WTC11 (cell line): ENCODE measurements at places on chromosomes 1 and 21. TPM values are rescaled to one million over a fixed set of nuclear protein-coding genes. Genes with fewer than 3 reads are reported as not detected.

The CFHR2 gene
- total RNA-seq, result 0.37 TPM in 1 of 3 replicates, not detected in the others

The TRIM45 gene
- total RNA-seq, result 11.8 to 17.7 TPM (median 15.7 TPM) in 3 replicates

The CR1L gene
- 12.5 to 16.5 TPM (median 13.7 TPM) in 3 replicates for total RNA-seq

DNA sequence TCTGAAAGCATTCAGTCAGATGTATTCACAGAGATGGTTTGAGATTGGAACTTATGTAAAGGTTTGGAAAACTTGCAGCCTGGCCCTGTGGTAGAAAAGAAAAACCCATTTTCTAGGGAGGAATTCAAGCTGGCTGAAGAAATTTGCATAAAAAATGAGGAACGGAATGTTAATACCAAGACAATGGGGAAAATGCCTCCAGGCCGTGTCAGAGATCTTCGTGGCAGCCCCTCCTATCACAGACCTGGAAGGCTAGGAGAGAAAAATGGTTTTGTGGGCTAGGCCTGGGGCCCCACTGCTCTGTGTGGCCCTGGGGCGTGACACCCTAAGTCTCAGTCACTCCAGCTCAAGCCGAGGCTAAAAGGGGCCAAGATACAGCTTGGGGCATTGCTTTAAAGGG is 26.7 kb downstream of the NME7 start:
- no peak for DNase-seq

DNA sequence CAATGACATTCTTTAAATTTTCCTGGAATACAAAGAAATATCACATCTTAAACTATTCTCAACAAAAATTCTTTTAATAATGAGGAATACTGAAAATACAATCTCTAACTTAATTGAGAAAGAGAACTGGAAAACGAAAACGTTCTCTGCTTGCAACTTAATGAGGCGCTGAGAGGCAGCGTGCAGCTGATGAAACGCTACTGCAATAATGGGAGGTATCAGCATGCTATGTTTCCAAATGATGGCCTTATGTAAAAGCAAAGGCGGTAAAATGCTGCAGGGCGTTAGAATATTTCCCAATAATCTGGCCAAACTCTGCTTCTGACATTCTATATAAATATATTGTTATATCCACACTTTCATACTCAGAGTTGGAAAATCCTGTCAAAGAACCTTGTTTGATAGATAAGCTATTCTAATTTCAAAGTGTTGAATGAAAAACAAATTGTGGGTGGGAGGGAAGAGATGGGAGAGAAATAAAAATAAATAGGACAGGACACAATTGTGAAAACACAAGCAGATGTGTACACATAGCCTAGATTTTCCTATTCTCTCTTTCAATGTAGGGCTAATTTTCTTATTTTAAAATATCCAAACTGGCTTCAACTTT is 70.9 kb downstream of the APP start:
- DNase-seq, result no peak

DNA sequence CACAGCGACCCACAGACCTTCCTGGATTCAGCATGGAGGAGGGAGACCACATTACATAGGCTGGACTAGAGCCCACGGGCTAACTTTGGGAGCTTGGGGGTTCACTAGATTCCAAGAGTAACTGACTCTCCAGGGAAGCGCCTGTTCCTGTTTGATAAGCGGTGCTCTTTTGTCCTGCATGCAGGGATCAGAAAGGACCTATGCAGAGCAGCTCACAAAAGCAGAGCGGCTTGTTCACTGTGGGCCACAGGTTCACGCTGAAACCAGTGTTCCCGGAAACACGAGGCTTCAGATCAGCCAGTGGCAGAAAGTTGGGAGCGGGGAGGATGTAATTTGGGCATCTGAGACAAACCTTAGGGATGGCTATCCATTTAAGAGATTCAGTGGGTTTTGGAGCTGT is 403.9 kb downstream of the PCP4 start:
- DNase-seq, result no peak

DNA sequence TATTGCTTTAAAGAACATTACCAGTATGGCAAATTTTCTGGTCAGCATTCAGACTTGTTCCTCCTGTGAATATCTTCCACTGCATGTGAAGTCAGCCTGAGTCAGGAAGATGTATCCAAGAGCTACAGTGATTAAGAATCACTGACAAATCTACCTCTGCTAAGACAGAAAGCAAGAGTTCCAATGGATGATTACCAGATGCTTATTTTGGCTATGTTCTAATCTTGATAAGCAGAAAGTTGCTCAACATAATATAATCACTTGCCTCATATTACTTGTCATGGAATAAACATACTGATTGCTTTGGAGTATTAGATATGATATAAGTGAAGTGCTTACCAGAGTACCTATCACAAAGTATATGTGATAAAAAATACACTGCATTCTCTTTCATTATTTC is 738.1 kb downstream of the ADGRL2 start:
- no peak for DNase-seq

DNA sequence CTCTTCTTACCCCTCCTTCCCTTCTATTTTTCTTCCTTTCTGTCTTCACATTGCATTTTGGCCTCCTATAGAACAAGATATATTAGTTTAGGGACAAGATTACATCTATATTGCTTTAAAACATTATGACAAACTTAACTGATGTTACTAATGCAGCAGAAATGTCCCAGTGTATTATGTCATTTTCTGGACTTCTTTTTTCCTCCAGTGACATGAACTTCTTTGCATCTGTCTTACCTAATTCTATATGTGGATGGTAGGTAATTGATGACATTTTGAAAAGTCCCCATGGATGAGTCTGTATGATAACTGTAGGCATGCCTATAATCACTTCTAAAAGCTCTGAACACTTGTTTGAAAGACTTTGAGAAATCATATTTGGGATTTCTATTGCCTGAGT is 89.5 kb downstream of the FNBP1L start:
- DNase-seq, result no peak

- DNase-seq, result no peak
Observed at GRCh38 chr1:205545001-205545919, 40.8 kb downstream of the CDK18 start.

DNA sequence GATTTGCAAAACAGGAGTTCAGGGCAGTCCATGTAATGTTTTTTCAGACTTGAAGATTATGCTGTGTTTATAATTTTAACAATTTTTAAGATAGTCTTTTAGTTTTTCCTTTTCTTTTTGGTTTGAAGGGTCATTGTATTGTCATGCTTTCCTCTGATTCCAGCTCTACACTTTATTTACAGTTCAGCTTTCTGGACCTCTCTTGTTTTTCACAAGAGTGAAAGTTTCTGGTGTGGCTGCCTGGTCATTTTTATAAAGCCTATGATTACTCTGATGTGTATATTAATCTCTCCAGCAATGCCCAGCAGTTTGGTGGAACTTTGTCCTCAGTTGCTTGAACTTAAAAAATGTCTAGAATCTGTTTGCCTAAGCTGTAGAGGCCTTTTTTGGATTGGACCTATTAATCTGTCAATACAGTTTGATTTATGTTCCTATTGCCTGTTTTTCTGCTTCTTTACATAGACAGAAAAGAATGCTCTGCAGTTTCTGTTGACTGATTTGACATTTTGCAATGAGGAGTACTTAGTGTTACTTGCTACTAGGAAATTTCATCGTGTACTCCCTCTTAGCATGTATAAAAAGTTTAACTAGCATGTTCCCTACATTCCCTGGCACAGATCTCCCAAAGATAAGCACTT is 52.2 kb downstream of the XCL2 start:
- DNase-seq, result no peak
